Naive thymus-derived CD8-positive, alpha-beta T cell (primary cell): ENCODE measurements at places on chromosomes 3 and 15.

DNA sequence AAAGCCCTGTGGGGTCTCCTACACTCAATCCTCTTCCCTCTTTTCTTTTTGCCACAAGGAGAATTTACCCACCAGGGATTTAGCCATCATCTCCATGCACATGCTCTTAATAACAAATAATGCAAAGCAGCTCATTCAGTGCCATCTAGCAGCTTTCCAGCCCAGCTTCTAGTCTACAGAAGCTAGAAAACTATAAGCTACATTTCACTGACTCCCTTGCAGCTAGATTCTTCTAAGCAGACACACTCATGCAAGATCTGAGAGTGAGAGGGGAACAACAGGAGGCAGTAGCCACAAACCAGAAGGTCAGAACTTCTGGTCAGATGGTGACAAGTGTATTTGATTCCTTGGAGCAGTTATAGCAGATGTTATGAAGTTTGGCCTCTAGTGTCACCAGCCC is 25.5 kb downstream of the OSBPL10 start:
- DNase-seq, result no peak

DNA sequence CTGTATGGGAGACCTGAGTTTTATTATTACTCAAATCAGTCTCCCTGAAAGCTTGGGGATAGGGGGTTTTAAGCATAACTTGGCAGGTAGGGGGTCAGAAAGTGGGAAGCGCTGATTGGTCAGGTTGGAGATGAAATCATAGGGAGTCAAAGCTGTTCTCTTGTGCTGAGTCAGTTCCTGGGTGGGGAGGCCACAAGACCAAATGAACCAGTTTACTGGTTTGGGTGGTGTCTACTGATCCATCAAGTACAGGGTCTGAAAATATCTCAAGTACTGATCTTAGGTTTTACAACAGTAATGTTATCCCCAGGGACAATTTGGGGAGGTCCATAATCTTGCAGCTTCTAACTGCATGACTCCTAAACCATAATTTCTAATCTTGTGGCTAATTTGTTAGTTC is 17.8 kb upstream of the IQCF6 start:
- DNase-seq, result no peak

- no peak for DNase-seq
Observed at GRCh38 chr3:16048435-16049318, 125.8 kb upstream of the GALNT15 start.

DNA sequence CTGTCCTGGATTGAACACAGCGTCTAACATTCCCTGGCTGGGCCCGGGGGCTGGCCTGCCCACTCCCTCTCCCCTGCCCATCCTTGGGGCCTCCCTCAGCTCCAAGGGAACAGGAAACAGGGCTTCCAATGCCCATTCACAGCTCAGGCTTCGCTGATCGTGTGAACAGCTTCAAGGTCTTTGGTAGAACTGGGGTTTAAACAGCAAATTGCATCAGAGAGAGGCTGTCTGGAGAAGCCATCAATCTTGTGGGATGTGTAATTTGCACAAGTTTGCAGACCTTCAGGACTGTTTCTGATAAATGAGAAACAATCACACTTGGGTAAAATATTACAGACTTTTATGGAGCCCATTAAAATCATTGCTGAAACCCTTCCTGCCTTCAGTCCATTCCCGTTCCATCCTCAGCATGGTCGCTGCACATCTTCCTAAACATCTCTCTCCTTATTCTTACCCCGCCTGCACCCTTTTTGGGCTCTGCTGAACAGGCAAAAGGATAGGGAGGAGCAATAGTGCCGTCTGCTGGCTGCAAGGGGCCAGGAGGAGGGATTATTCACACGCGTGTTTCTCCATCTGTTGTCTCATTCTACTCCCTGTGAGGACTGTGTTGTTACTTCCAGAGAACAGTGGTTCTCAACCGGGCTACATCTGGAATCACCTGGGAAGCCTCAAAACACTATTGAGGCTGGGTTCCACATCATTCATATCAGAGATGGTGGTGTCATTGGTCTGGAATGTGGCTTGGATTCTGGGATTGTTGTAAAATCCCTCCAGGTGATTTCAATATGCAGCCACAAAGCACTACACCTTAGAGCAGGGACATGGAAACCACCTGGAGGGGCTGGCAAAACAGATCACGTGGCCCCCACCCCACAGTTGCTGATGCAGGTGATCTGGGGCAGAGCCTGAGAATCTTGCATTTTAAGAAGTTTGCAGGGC is 116.3 kb downstream of the CLSTN2 start:
- no peak for DNase-seq

DNA sequence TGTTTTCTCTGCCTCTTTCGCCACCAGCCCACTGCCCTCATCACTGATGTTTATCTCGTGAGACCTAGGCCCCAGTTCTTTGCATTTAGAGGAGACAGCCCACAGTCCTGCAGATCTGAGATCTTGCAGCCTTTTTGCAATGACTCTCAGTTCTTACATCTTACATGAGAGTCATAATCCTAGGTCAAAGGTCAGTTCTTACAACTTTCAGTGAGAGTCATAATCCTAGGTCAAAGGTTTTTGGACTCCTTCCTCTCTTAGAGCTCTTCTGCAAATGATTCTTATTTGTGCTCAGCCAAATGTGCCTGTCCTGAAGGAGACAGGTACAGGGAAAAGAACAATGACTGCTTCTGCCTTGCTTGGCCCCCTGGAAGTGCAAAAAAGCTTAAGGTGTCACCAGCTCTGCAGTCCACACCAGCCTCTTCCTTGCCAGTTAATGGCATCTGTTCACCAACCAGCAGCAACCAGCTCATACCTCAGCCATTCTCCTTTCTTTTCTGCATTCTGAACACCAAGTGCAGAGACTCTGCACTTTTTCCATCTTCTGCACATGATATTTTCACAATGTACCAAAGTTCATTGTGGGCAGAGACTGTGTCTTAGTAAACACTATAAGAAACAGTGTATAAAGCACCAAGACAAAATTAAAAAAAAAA is 67.1 kb downstream of the ABHD5 start:
- DNase-seq, result no peak

GRCh38 chr3:177878957-177879356 is 657.3 kb upstream of the KCNMB2 start:
- DNase-seq, result no peak

DNA sequence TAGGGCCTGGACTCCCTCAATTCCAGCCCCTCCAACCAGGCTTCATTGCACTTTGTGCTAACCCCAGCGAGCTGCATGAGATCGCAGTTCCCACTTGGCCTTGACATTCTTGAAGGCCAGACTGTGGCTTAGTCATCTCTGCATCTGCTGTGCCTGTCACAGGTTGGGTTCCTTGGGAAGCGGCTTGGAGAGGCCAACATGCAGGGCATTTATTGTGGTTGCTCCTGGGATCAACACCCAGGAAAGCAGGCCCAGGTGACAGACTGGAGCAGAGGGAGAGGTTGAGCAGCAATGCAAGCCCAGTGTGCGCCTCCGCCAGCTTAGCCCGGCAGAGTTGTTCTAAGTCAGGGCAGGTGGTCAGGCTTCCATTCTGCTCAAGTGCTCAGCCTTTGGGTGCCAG is 10.5 kb downstream of the ABCF3 start:
- no peak for DNase-seq

DNA sequence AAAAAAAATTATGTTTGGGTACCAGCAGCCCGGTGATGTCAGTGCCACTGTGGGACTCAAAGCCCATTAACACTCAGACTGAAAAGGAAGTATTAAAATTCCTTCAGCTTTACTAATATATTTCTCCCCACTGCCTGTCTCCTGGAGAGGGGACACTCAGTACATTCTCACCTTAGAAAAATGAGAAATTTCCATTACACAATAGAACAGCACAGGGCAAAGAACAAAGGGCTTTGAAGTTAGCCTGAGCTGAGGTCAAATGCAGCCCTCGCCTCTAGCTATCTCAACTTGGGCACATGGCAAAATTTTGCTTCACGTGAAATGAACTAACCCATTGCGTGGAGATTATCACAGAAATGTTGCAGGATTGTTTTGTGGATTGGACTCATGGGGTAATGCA is 80.8 kb downstream of the RARB start:
- no peak for DNase-seq

DNA sequence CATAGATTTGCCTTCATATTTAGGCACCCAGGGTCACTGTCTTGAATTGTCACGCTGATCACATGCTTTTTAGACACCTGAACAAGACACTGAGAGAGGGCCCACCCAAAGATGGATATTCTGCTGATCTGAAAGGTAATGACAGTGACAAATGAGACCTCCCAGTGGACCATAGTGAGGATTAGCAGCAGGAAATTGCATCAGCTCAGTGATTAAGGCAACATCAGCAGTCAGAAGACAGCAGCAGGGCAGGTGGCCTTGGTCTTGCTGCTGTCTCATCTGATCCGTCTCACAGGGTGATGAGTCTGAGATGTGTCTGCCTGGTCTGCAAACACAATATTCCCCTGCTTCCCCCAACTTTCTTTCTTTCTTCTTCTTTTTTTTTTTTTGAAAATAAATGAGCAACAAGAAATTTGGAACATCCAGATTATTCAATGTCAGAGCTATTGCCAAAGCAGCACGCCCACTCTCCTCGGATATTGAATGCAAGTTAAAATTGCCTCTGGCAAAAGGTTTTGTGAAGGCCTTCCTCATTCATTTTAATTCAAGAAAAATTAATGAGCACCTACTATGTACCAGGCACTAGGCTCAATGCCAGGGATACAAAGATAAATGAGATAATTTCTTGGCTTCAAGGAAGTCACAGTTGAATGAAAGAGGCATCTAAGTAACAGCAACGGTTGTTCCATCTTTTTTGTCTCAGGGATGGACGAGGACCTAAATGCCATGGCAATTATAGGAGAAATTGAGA is 14.1 kb downstream of the OTOL1 start:
- DNase-seq, result no peak

- DNase-seq, result no peak
Observed at GRCh38 chr3:116469546-116469945, 24.3 kb upstream of the LSAMP start.

DNA sequence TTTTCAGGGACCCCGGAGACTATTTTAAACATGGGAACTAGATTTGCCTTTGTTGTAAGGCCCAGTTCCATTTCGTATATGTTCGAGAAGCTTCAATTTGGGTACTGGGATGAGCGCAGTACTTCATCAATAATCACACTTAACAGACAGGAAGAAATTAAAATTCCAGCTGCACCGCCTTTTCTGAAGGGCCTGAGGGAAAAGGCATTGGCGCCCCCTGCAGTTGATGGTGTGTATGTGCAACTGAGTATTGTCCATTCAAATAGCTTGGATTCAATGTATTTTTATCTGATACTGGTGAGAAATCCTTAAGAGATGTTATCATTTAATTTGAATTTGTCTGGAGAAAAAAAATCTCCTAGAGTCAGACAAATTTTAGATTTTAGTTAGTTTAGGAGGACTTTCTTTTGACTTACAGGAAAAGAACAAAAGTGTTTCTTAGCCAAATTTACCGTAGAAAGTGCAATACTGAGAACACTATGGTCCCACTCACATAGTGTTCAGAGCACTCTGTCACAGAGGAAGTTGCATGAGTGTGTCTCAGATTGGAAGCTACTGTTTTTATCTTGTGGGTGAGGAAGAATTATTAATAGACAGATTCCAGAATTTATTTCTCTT is 5.4 kb upstream of the ALDH1A2 start:
- DNase-seq, result peak; percentile 25

GRCh38 chr15:53808058-53808706 is 48.7 kb upstream of the WDR72 start:
- no peak for DNase-seq

DNA sequence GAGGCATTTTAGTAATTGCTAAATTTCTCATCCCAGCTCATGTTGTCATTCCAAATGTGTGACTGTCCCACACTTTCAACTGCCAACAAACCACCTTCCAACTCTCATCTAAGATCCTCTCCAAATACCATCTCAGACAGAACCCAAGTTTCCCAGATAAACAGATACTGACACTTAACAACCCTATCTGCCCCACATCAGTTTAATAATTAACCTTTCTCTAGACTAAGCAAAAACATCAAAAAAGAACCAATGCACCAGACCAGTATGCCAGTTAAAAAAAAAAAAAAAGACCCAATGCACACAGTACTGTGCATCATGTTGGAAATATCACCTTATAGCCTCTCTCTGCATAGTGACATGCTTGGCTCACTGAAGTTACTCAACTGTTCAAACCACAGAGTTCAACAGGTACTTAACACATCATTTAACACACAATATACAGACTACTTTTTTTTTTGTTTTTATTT is 5.5 kb downstream of the SFMBT1 start:
- DNase-seq, result no peak

- DNase-seq, result peak; percentile 70
Observed at GRCh38 chr3:5057857-5058324, 64.2 kb upstream of the ARL8B start.

DNA sequence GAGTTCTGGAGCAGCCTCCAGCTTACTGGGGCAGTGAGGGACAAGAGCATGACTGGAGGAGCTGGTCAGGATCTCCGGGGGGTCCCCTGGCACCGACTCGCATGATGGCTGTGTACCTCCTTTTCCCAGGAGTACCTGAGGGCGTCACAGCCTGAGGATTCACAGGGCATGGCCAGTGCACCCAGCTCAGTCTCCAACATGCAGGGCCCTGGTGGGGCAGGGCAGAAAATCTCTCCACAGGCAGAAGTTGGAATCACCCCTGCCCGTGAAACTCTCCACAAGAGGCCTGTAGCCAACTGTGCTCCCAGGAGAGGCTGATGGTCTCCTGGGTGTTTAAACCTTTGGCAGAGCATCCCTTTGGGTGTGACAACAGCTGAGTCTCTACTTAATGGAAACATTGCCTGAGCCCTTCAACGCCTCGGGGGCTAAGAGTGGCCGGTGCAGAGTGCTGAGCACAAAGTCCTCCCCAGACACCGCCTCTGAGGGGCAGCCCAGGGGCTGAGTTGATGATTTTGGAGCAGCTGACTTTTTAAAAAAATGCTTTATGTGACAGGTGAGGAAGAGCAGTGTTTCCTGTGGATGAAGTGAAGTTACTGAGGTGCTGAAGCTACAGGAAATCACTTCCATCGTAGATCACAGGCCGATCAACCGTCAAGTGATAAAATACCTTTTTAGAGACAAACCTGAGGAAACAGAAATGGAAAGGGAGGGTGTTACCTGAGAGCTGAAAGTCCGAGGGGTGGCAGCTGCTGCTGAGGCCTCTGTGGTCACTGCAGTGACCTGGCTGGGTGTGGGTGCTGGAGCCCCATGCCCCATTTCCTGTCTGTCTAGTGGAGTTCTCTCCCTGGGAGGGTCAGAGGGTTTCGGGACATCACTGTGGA is 21.9 kb upstream of the CXCR6 start:
- DNase-seq, result no peak
